Forelimb muscle (tissue), 1 donor: ENCODE measurements at places on chromosomes 1 and 21. TPM values are rescaled to one million over a fixed set of nuclear protein-coding genes. Genes with fewer than 3 reads are reported as not detected.

- no peak for DNase-seq
Measured at GRCh38 chr1:98277118-98277517, 356.3 kb upstream of the DPYD start.

The FCMR gene
- 1.2 TPM for polyA plus RNA-seq

The CELA3A gene
- polyA plus RNA-seq: 0.52 TPM

DNA sequence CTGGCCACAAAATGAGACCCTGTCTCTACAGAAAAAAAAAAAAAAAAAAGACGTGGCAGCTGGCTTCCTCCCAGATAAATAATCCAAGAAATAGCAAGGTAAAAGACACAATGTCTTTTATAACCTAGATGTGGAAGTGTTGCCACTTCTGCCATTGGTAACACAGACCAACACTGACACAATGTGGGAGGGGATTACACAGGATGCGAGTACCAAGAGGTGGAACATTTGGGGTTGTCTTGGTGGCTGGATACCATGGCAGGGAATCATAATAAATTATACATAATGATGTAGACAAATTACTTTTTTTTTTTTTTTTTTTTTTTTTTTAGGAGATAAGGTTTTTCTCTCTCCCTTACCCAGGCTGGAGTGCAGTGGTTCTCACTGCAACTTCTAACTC lies 6.0 kb upstream of the NEXN start:
- no peak for DNase-seq

GRCh38 chr1:17565461-17566252 lies 26.2 kb downstream of the ARHGEF10L start:
- DNase-seq: no peak

DNA sequence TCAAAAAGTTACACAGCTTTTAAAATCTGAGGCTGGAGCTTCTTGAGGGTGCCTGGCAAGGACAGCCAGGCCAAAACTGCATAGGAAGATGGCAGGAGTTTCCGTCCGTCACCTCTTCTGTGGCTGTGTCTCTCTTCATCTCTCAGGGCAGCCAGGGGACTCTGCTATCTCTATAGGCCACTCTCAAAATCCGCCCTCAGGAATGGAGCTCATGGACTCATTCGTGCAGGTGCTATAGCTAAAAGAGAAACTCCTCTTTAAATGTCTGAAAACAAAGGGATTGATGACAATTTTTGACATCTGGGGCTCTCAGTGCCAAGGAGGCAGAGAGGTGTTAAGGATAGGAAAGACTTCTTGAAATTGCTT lies 27.2 kb downstream of the OVAAL start:
- DNase-seq: no peak

GRCh38 chr1:204203206-204203767 lies 7.0 kb upstream of the KISS1 start:
- DNase-seq: no peak

DNA sequence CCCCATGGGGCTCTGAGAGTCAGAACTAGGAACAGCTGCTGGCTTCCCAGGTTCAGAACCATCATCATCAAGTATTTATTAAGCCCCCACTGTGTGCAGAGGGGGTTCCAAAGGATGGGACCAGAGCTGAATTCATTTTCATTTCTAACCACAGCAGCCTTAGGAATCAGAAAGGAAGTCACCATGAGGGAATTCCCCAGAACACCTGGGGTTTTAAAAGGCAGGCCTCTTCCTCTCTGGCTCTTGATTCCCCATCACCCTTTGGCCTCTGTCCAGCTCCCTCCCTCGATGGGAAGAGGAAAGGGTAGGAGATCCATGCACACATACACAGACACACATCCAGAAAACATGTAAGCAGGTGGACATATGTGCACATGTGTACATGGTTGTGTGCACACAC lies 1.3 kb upstream of the KCNN3 start:
- DNase-seq: no peak

The TMEM82 gene
- not detected for polyA plus RNA-seq

GRCh38 chr1:77664939-77665516 lies 17.4 kb downstream of the ZZZ3 start:
- no peak for DNase-seq

DNA sequence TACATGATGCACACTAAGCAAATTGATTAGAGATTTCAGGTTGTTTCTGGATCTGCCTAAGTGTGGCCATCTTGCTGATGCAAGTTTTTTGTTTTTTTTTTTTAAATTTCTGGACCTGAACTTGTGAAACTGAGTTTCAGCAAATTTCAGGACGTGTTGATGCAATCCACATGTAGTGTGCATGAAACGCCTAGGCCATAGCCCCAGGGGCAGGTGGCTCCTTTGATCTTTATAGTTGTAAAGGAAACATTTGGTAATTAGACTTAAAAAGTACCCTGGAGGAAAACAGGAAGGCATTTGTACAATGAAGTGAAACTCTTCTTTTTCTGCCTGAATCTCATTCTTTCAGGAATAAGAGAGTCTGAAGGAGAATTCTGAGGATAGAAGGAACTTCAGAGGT lies 162.2 kb upstream of the LHX8 start:
- DNase-seq: no peak

GRCh38 chr1:223512057-223512456 lies 118.8 kb downstream of the CCDC185 start:
- no peak for DNase-seq
